ENCODE measurements at places on chromosomes 6 and 20.
A peak's percentile ranks its signal among the peaks of the same experiment; 100 is the strongest.

- no peak for DNase-seq
Observed at GRCh38 chr6:113774127-113774825, 82.9 kb upstream of the MARCKS start.

DNA sequence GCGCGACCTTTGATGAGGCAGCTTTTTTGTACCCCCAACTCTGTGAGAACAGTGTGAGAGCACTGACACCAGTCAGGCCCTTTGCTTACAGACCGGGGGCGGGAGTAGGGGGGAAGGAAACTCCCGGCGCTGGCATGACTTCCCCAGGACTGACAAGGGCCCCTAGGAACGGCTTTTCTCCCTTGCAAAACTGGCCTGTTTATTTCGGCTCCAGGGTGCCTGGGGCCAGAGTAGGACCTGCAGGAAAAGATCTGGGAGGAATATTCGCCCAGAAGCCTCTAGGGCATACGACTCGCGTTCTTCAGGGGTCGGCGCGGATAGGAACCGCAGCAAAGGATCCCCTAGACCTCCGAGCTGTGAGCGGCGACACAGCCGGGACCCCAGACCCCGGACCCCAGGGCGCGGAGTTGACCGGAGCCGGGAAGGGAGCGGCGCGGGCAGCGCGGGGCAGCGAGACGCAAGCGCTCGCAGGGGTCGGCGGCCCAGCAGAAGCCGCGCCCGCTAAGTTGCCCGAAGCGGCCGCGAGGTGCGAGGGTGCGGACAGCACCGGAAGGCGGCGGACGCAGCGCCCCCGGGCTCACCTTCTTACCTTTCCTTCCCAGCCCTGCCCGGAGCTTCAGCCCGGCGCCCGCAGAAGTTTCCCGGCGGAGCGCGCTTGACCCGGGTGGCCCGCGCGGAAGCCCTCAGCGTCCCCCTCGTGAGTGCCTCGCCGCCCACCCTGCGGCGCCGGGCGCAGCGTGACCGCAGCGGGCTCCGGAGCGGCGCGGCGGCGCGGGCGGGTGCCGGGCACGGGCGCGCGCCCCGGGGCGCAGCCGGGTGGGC, at the start of gene POPDC3:
POPDC3 (minus strand) TSS at position 771 of the 822 bp plus-strand sequence. CDS start 18,105 bp downstream, outside the sequence.
- DNase-seq, result peak; percentile 18

DNA sequence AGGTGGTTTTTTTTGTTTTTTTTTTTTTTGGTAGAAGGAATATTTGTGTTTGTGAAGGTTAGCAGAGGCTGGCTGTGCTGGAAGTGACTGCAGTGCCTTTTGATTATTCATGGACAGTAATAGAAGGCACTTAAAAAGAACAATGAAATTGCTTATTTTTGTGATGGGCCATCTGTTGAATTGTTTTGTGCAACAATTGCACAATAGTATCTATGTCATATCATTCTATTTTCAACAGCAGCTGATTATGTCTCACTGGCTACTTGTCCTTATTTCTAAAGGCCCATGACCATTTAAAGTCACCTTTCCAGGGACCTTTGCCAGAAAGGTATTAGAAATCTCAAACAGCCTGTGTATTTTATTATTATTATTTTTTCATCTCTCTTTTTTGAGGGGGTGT, 70.6 kb downstream of the AFG1L start:
- no peak for DNase-seq

DNA sequence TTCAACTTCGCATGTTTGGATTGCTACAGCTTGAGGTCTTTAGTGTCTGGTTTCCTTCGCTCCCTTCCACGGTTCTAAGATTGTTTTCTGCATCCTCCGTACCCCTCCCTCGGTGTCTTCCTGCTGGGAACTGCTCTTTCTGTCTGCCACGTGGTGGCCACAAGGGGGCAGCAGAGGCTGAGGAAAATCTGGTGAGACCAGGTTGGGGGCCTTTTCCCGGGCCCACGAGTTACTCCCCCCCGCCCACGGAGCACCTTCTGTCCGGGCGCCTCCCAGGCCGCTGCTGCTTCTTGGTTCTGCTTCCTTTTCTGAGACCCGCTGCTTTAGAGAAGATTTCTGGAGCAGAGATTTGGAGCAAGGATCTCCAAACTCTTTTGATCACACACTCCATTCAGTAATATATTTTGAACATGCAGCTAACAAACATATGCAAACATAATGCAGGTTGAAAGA, 21.1 kb upstream of the NOTCH4 start:
- no peak for DNase-seq

DNA sequence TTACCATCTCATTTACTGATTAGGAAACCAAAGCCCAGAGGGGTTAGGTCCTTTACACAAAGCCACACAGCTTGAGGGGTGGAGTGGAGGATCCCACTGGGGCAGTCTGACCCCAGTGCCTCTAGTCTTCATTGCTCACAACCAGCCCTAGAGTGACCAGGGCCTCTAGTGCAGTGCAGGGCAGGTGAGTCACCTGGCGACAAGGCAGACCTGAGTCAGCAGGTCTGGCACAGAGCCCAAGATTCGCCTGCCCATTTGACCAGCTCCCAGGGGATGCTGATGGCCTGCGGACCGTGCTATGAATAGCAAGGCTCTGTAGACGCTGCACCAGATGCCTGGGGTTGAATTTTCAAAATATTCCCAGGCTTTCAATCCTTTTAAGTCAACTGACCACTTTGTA, 29.9 kb downstream of the CDH26 start:
- DNase-seq, result no peak

DNA sequence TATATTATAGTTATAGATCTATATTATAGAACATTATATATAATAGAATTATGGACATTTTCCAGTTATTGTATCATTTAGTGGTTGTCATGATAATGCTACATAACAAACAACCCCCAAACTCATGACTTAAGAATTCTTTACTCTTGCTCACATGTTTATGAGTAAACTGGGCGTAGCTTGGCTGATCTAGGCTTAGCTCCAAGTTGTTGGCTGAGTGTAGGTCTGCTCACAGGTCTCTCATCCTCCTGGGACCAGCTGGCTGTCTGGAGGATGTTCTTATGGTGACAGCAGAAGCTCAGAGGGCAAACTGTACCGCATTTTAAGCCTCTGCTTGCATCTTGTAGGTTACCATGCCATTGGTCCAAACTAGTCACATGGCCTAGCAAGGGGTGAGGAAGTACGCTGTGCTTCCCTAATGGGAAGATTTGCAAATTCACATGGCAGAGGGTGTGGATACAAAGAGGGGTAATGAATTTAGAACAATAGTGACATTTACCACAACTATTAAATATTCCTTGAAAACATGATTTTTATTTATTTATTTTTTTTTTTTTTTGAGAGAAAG, 34.2 kb downstream of the ARHGAP40 start:
- no peak for DNase-seq

GRCh38 chr6:26311385-26312095, 53.5 kb upstream of the BTN3A2 start:
- DNase-seq, result no peak

GRCh38 chr6:14513496-14514393, 396.2 kb downstream of the CD83 start:
- DNase-seq, result no peak

DNA sequence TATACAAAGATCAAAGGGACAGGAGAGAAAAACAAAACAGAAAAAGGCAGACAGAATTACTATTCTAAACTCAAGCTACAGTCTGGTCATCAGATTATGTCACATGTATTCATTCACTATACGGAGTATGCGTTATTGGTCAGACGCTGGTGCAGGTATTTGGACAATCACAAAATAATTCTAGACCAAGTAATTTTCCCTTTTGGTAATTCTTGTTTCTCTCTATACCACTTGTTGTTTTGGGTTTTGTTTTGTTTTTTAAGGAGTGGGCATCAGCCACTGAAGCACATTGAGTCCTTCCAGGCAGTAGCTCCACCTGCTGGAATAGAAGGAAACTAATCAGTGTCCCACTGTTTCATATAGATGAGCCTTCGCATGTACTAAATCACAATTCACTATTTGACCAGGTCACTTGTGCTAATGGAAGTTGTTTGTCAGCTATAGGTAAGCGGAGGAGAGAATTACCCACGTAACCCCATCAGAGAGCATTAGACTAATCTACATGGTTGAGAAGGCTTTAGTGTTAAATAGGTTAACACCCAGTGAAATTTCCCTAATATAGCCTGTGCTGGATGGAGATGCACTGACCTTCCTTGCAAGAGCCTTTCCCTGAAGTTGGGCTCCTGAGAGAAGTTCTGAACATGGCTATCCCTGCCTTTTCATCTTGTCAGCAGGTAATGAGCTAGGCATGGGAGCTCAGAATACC, 77.9 kb downstream of the TNFAIP3 start:
- no peak for DNase-seq

DNA sequence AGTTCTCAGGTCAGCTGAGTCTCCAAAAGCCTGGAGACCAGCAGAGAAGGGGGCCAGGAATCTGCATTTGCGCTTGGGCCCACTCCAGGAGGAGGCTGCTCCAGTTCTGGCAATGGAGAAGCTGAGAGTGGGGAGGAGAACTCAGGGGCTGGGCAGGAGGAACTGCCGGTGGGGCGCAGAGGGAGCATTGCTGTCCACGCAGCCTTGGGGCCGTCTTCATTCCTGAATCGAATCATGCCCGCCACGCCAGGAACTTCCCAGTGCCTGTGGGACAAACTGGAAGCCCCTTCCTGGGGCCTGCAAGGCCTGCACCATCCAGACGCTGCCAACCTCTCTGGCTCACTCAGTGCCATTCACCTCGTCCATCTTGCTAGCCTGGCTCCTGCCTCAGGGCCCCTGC, 16.9 kb downstream of the RAB44 start:
- DNase-seq, result no peak

- no peak for DNase-seq
Observed at GRCh38 chr6:106613590-106613989, 15.7 kb downstream of the RTN4IP1 start.

DNA sequence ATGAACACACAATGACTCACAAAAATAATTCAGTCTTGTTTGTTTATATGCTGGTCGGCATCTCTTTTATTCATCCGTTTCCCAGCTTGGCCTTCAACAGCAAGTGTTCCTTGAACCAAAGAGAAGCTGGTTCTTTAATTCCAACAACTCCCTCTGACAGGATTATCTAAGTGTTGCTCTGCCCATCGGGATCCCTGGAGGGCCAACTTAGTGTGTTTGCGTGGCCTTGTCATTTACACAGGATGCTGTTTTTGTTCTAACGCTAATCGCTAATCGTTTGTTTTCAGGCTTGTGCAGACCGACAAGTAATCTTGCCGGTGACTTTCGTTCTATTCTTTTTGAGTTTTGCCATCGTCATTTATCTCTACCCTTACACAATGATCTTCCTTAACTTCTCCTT, 267.4 kb upstream of the EXOC2 start:
- no peak for DNase-seq

- no peak for DNase-seq
Observed at GRCh38 chr6:110768057-110768456, 47.2 kb downstream of the CDK19 start.
